Stimulated activated CD8-positive, alpha-beta memory T cell treated with anti-CD3 and anti-CD28 coated beads, Interleukin-15, amount 100 ng/mL, for 4 hours (primary cell): ENCODE measurements at places on chromosomes 5 and 9.

GRCh38 chr5:88666761-88667495 is 216.1 kb downstream of the MEF2C start:
- no peak for DNase-seq

GRCh38 chr9:93170571-93170970 is 13.4 kb upstream of the WNK2 start:
- no peak for DNase-seq

GRCh38 chr9:127444283-127444920 is 6.8 kb downstream of the RPL12 start:
- no peak for DNase-seq

- DNase-seq: no peak
Observed at GRCh38 chr9:89690334-89690912, 85.6 kb downstream of the GADD45G start.

- DNase-seq: no peak
Observed at GRCh38 chr9:13529321-13530104, 250.0 kb upstream of the MPDZ start.

DNA sequence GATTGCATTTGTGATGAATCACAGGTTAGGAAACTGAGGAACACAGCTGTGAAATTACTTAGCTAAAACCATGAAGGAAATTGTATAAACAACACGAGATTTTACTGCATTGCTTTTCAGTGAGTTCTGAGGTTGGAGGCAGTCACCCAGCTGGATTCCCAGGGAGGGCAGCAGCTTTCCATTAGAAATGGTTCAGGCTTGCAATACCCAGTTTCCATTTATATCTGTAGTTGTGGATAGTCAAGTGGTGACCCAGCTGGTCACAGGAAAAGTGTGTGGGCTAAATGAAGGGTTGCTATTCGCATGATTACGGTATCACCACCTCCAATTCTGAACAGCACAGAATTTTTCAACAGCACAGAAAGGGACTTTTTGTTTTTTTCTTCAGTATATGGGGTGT is 34.3 kb upstream of the SPATA31D4 start:
- DNase-seq: no peak

DNA sequence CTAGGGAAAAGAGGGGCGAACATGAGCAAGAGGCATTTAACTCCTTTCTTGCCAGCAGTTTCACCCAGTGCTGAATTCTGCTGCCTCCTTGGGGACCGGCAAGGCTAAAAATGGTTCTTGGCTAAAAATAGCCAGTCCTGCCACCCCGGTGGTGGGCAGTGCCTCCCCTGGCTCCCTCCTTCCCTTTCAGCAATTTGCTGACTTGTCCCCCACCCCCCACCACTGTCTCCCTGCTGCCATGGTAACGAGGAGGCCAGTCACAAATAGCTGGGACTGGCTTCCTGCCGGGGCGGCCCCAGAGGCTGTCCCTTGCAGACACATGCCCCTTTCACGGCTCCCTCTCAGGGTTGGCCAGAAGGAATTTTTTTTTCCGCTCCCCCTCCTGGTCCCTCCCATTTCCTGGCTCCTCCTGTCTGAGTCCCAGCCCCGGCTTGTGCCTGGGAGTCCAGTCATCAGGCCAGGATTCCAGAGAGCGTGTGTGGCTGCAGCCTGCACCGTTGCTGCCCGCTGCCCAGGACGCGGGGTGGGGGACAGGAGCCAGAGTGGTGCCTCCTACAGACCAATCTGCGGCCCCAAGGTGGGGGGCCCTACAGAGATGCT is 130.3 kb downstream of the RGS3 start:
- DNase-seq: no peak

DNA sequence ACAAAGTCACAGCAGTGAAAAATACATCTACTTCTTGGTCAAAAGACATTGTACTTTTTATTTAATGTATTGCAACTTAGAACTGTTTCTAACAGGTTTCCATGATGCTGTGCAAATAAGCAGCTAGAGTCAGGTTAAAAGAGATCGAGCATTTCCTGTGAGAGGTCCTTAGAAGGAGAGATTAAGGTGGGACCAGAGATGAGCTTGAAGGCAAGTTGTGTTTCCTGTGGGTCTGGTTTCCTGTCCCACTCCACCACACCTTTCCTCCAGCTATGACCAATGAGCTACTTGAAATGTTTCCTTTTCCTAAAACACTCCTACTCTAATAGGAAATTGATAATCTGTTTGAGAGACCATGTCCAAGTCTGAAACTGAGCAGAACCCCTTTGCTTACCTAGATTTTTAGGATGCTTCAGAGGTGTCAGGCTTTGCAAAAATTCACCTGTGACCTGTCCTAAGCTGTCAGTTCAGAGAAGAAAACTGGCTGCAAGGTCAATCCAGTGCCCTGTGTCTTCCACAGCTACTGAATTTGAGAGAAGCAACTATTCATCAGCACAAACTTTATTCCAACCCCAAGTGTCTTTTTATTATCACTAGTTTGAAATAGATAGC is 13.1 kb upstream of the RLN1 start:
- no peak for DNase-seq

GRCh38 chr5:168365581-168366081 is 74.2 kb downstream of the WWC1 start:
- DNase-seq: no peak

DNA sequence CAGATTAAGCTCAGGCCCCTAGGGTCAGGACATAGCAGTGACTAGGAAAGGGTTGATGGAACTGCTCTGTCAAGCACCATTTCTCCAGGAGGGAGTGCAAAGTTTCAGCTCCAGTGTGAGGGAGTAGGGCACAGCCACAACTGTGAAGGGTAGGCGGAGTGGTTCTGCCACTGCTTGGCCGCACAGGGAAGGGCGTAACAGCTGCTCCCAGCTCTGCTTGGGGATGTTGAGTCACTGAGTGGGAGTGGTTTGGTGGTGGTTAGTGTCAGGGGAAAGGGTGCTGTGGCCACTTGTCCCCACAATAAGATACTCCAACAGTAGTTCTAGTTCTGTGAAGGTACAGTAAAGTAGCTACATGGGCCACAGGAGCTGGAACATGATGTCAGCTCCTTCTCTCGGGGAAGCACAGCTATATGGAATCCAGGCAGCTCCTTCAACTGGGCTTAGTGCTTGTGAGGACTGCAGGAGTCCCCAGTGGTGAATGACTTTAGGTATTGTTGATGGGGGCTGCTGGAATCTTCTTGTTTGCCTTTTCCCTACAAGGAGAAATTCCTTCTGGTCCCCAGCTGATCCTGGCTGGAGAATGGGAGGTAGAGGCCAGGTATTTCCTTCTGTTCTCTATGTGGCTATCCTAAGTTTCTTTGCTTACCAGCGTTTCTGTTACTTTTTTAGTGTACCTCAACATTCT is 314.5 kb downstream of the SPATA31D1 start:
- DNase-seq: no peak
